NCI-H2081 treated with DMSO at 0.1 percent for 48 hours (cell line): ENCODE measurements at places on chromosomes 2 and 18.

DNA sequence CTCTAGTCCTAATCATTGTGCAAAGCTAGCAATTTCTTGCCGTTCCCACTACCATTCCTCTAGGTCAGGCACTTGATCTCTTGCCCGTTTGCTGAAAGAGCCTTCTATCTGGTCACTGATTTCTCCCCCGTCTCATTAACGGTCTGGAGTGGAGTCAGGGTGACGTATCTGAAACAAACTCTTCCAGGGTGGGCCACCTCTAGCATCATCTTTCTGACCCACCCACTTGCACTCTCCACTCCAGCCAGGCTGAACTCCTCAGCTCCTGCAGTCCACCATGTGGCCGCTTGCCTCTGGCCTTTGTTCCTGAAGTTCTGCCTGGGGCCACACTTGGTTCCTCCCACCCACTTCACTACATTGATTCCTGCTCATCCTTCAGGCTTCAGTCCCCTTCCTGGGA, 13.3 kb downstream of the BCL2 start:
- no peak for DNase-seq

DNA sequence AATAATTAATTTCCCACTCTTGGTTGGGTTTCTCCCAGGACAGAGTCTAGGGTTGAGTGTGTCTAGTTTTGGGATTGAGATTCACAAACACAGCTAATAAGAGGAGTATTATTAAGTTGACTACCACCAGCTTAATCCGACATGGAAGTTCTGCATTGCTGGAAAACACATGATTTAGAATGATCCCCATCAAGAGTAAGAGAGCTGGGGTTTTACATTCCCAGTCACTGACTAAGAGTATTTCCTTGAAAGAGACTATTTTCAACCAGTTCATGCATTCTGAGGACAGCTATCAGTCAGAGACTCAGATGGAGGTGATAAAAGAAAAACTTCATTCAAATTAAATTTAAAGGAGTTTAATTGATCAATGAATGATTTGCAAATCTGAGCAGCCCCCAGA, 334.6 kb upstream of the LRATD1 start:
- DNase-seq: no peak

- DNase-seq: no peak
Measured at GRCh38 chr2:226763320-226763719, 36.3 kb downstream of the IRS1 start.

DNA sequence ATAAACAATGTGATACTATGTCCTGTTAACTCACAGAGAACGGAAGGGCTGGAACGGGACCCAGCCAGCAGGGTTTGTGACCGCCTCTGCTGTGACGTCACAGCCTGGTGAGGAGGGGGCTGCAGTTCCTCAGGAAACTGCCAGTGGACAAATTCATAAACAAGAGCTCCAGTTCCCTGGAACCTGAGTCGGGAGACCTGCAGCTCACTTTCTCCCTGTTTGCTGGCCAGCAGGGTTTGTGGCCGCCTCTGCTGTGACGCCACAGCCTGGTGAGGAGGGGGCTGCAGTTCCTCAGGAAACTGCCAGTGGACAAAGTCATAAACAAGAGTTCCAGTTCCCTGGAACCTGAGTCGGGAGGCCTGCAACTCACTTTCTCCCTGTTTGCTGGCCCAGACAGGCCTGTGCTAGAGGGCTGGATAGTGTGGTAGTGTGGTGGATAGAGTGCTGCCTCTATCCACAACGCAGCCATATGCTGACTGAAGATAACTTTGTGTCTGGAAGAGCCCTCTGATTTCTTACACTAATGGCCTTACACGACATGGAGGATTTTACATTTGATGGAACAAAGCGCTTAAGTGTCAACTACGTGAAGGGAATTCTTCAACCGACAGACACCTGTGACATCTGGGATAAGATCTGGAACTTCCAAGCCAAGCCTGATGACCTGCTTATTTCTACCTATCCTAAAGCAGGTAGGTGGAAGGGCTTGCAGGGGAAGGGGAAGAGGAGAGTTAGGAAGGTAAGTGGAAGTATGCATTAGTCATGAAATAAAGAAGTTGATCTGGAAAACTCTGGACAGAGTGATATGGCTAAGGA, at the start of gene SULT1C4:
TSS of gene SULT1C4 (plus strand) at position 140 of the 816 bp plus-strand sequence. CDS start at position 524, 384 bp downstream.
- DNase-seq: no peak

DNA sequence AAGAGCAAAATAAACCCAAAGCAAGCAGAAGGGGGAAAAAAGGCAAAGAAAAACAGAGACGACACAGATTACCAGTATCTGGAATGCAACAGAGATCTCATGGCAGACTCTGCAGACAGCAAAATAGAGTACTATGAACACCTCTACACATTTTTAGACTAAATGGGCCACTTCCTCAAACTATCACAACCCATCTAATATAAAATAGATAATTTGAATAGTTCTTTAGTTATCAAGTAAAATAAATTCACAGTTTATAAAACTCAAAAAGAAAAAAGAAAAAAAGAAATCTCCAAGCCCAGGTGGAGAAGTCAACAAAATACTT, 16.6 kb downstream of the SESTD1 start:
- no peak for DNase-seq

- no peak for DNase-seq
Measured at GRCh38 chr2:42933824-42934254, 141.5 kb upstream of the HAAO start.

GRCh38 chr2:215360596-215360995, 48.7 kb downstream of the ATIC start:
- DNase-seq: no peak

- no peak for DNase-seq
Measured at GRCh38 chr2:231385429-231385828, 10.1 kb upstream of the B3GNT7 start.

- DNase-seq: no peak
Measured at GRCh38 chr18:48875314-48875941, 75.3 kb downstream of the SMAD7 start.

DNA sequence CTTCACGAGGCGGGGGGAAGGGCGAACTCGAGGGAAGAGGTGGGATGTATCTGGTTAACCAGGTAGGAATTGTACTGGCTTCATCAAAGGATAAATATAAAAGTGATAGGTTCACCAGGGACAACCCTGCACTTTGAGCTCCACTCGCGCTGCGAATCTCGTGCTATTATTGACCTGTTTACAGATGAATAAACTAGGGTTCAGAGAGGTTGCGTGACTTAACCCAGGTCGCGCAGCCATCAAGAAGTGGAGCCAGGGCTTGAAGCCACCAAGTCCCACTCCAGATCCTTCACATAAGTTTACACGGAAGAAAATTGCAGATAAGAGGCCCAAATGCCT, 1.4 kb upstream of the CYP1B1 start:
- no peak for DNase-seq

DNA sequence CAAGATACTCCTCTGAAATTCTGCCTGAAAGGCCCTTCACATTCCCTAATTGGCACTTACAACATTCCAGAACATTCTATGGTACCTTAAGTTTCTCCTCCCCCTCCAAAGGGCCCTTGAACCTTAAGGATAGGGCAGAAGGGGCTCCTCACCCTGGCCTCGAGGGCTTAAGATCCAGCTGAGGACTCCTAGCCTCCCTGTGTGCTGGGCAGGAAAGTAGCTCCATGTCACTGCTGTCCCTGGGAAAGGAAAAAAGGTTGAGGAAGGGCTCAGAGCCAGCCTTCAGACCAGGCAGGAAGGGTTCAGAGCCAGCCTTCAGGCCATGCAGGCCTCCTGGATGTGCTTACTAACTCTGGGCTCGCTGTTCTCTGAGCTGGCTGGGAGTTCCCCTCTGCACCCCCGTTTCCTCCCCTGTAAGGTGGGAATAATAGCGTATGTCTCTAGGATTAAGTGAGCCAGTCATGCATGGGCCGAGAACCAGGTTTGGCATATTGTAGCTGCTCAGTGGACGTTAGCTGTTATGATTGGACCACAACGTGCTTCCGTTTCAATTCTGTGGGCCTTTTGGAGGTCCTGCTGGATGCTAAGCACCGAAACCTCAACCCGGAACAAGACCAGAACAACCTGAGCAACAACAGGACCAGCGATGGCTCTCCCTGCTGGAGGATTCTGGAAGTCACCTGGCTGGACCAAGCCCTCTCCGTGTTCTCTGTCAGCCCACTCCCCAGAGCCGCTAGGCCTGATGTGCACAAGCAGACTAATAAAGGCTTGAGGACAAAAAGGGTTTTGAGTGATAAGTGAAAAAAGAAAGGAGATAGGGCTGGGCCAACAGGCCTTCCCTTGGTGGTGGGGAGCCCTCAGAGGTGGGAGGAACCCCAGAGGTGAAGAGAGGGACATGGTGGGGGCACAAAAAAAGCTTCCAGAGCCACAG, 1.0 kb upstream of the B3GNT7 start:
- no peak for DNase-seq

DNA sequence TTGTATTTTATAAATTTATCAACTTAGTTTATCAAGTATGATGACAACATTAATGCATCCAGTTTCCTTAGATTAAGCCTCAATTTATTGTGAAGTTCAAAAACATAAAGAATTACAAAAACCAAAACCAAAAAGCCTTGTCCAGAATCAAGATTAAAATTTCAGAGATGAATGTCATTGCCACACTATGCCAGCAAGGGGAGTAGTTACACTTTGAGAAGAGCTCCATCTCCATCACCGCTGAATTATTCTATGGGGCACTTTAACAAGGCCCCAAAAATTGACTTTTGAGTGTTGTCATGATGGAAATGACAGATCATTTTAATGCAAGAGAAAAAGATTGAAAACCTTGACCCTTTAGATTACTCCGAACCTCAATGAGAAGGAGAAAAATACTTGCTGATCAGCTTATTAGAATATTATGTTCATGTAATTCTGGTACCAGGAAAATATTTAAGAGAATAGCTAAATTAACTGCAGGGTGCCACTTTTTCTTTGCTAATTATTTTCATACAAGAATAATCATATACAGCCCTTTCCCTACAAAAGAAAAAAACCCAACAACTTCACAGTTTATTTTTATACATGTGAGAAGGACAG, 152.5 kb upstream of the AQP4 start:
- DNase-seq: no peak

DNA sequence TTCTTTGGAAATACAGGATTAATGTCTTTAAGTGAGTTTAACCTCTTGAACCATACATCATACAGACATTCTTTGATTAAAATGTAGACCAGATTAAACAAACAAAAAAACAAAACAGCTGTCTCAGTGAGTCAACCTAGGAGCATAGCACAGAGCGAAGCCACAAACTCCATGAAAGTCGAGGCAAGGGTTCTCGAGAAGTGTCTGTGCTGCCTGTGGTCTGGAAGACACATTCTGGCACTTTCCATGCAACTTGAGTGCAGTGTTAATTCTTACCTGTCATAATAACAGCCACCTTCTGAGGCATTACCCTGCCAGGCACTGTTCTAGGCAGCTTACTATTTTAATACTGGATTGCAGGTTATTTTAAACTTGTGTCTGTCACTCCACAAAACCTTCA, 435.5 kb upstream of the MMADHC start:
- DNase-seq: no peak

GRCh38 chr2:20035955-20036666, 15.3 kb downstream of the LAPTM4A start:
- DNase-seq: no peak

DNA sequence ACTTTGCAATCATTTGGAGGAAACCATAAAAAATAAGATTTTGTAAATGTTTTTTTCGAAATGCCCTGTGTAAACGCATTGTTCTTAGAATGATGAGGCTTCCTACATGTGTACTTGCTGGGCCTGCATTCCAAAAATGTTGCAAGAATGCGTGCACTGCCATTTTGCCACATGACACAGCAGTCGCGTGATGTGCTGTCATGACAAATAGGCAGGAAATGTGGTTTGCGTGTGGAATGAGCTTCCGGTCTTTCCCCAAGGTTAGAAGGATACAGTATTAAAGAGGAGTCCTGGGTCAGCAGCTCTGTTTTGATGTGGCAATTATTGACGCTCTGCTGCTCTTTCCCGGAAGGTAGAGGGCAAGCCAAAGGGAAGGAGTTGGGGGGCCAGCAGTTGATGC, 18.1 kb upstream of the SERPINB2 start:
- no peak for DNase-seq

- no peak for DNase-seq
Measured at GRCh38 chr18:45608400-45608799, 6.9 kb upstream of the SLC14A2 start.

- DNase-seq: no peak
Measured at GRCh38 chr2:67399144-67399543, 2.0 kb downstream of the ETAA1 start.

DNA sequence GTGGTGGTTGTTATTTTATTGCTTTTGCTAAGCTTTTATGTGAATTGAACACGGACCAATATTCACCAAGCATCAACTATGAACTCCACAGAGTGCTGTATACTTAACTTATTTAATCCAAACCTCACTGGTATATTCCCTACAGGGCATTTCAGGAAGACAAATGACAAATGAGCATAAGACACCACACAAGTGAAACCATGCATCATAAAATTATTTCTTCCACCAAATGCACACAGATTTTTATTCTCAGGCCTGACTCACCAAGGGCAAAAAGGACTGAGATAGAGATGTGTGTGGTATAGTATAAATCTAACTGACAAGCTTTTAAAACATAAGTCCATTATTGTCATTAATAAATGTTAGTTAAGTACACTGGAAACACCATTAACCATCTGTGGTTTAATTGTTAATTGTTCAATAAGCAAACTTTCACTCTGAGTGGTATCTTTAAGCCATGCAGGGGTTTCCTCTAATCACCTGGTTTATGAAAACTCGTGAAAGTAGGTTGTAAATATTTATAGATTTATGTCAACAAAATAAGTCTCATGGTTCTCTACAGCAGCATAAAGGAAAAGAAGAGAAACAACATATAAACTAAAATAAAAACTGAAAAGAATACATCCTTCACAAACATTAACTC, 77.6 kb upstream of the CRIM1 start:
- DNase-seq: no peak

- DNase-seq: no peak
Measured at GRCh38 chr18:54378057-54378456, 20.4 kb downstream of the C18orf54 start.

GRCh38 chr2:152459091-152459490, 124.1 kb downstream of the FMNL2 start:
- DNase-seq: no peak

GRCh38 chr2:225113371-225114015, 71.2 kb upstream of the DOCK10 start:
- DNase-seq: no peak

DNA sequence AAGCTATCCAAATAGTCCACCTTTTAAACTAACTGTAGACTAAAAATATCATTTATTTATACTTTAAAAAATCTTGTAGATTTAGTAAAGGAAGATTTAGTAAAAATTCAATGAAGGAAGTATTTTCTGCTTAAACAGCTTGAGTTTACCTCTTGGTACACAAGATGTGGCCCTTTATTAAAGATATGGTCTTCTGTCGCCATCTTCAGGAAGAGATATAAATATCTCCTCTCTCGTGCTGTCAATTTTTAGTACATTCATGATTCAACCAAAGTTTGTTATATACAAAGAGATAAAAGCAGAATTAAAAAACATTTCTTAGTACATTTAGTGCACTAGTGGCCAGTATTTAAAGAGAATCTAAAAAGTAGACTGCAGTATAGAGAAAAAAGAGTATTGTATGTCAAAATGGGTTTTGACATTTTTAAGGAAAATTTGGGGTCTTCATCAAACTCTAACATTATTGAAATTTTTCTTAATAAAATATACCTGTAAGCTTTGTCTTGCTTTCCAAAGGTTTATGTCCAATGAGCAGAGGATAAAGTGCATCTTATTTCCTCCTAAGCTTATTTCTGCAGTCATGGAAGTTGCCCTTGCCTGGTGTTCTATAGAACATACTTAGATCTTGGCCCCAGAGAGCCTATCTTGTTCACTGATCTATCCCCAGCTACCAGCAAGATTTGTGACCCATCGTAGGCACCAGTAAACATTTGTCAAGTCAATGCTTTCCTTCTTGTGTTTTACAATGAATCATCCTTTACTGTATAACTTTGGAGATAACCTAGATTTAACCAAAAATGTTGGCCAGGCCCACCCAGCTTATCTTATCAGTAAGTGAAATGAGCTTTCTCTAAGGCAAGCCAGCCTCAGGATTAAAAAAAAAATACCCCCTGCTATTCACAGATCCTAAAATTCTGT, 18.5 kb upstream of the EML6 start:
- peak; percentile 14 for DNase-seq
